ENCODE measurements at places on chromosomes 7 and 10.
A peak's percentile ranks its signal among the peaks of the same experiment; 100 is the strongest.

DNA sequence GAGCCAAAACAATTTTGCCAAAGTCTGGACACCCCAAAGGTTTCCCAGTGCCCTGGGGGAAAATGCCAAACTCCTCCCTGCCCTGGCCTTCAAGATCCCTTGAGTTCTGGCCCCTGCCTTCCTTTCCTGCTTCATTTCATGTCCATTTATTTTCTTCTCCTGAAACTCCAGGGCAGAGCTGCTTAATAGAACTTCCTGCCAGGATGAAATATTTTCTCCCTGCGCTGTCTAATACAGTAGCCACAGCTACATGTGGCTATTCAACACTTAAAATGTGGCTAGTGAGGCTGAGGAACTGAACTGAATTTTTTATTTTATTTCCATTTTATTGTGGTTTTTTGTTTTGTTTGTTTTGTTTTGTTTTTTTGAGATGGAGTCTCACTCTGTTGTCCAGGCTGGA is 49.6 kb downstream of the COL13A1 start:
- DNase-seq = no peak

DNA sequence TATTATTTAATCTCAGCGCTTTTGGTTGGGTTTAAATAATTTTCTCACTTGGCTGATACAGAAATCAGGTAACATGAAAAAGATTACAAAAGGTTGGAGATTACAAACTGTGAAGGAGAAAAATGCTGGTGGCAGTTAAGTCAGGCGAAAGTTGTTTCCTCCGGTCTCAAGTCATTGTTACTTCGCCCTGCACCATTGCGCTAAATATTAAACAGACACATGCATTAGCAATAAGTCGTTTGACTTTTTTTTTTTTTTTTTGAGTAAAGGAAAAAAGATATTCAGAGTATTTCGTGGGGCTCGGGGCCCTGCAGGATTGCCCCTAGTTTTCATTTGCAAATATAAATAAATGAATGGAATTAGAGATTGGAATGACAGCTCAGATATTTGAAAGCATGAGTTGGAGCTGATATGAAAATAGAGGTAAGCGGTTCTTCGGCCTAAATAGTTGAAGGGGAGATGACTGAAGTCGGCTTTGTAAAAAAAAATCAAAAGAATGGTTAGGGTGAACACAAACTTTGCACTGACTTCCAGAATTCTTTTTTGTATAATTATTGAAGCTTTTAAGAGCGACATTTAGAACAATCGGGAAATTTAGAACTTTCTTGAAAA is 914 bp downstream of the SDHAF3 start:
- no peak for DNase-seq

GRCh38 chr10:47225928-47226645 is 73.9 kb upstream of the GDF10 start:
- no peak for DNase-seq

DNA sequence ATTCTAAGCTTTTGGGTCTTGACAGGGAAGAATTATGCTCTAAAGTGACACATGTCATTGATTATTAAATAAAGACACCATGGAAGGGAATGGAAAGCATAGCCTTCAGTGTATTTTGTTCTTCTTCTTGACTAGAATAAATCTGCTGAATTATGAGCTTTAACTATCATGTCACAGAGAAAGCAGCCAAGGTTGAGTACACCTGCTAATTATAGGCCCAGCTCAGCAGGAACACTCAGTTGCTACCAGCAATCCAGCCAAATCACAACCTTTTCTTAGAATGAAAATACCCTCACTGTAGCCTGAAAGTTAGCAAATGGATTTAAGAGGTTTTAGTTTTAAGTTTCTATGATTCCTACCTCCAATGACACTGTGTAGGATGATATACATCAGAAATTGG is 225.3 kb upstream of the RHOBTB1 start:
- DNase-seq = no peak

- DNase-seq = no peak
Observed at GRCh38 chr7:117582219-117582704, 102.4 kb downstream of the CFTR start.

DNA sequence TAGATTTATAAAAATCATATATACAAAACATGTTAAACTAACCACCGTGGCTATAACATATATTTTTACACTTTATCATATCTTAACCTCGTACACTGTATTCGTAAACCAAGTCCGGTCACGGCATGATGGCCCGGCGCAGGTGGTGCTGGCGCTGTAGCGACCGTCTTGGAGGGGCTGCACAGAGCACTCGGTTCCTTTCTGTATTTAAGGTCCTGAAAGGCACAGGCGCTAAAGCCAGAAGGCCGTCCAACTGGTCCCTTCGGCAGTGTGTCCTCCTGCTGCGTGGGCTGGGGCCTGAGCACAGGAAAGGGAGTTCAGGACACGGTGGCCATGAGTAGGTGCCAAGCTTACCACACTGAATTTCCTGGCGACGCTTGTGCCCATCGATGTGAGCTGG is 33.8 kb downstream of the AMZ1 start:
- no peak for DNase-seq

DNA sequence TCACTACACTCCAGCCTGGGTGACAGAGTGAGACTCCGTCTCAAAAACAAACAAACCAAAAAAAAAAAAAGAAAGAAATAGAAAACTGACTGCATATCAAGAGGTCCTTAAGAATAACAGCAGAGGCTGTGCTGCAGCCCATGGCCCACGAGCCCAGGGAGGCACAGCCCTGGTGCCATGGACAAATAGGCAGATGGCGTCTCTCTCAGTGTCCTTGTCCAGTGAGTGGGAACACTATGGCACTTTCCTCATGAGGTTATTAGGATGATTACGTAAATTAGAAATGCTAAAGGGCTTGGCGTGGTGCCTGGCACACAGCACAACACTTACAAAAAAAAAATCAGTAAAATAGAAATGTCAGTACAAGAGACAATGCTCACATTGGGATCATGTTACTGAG is 33.4 kb upstream of the PFKP start:
- no peak for DNase-seq

DNA sequence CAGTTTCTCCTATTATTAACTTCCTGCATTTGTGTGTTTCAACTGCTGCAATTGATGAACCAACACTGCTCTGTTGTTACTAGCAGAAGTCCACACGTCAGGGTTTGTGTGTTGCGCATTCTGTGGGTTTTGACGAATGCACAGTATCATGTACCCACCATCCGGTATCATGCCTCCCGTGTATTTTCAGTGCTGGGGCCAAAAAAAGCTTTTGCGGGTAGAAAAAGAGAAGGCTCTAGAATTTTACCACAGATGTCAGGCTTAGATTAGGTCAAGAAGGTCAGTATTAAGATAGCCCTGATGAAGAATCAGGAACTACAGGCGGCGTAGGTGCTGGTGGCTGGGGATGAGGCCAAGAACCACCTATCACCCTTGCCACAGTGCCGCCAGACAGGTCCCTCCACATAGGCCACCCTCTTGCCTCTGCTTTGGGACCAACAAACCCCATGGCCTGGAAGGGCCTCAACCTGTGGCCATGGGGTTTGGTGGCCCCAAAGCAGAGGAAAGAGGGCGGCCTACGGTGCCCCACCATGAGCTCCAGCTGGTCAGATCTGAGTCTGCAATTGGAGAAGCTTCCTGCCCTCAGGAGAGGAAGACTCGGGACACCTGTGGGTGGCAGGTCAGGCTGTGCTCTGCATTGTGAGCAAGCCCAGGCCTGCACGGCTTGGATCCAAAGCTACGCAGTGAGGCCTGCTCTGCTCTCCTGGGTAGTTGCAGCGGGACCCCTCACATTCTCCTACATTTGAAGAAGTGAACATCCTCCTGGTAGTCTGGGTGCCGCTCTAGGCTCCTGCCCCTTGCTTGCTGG is 71.9 kb downstream of the MKI67 start:
- peak; percentile 49 for DNase-seq

DNA sequence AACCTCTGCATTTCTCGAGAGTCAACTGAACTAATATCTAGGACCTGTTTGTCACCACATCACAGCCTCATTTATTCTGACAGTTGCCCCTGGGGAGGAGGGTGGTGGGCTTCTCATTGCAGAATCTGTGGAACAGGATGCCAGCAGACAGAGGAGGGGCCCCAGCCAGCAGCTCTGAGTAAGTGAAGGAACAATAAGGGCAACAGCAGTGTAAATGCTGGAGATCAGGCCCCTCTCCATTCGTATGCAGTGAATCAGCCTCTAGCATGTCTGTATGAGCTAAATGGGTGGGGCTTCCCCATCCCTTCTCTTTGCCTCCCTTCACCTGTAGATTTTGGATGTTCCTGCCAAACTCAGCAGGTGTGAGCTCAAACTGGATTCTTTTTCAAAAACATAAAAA is 7.7 kb upstream of the CPVL start:
- no peak for DNase-seq

GRCh38 chr7:1654738-1655475 is 15.2 kb upstream of the ELFN1 start:
- DNase-seq = no peak

DNA sequence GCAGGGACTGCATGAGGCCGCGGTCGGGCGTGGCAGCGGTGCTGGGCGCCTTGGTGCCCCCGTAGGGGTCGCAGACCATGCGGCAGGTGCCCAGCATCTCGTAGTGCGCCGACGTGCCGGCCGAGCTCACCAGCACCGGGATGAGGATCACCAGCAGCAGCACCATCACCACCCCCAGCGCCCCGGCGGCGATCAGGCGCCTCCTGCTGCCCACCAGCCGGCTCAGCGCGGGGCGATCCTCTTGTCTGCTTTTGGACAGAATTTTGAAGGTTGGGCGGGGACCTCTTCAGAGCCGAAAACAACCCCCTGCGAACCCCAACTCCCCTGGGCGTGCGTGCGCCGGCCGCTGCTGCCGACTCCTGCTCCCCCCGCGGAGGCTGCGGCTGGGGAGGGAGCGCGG is 779 bp downstream of the C1QL3 start:
- no peak for DNase-seq

- DNase-seq = no peak
Observed at GRCh38 chr10:132665946-132666704, 119.8 kb downstream of the NKX6-2 start.

DNA sequence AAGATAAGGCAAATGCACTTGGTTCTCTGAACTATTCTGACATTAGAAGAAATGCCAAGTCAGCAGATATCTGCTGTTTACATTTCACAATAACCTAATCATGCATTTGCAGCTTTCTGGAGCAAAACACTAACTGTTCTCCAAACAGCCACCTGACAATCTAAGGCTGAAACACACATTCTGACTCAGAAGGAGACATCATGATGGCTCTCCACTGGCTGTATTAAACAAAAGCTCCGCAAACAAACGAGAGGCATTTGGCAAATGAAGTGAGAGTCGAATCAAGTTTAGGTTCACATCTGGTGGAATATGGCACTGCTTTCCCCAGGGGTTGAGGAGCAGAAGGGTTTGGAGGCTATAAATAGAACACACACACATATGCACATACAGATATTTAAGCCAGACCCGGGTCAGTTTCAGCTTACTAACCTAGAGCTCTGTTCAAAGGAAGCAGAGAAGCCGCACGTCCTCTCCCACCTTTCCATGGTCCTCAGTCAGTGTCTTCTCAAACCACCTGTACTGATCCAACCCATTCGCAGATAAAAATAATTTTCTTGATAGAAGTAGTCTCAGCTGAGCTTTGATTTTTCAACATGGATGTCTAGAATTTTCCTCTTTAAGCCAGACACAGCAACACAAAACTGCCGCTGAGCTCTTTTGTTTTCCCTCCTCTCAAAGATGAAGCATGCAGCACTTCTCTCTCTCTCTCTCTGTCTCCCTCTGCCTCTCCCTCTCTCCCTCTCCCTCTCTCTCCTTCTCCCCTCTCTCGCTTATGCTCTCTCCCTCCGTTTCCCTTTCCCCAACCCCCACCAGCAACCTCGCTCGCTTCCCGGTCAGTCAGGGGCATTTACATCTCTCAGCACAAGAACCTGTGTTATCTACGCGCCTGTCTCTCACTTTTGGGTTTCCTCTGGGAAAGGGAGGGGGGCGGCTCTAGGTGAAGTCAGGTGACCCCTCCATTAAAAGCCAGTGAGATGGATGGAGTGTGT is 682.8 kb downstream of the MAGI2 start:
- DNase-seq = peak; percentile 28

- no peak for DNase-seq
Observed at GRCh38 chr7:2929321-2930201, 85.5 kb upstream of the GNA12 start.

DNA sequence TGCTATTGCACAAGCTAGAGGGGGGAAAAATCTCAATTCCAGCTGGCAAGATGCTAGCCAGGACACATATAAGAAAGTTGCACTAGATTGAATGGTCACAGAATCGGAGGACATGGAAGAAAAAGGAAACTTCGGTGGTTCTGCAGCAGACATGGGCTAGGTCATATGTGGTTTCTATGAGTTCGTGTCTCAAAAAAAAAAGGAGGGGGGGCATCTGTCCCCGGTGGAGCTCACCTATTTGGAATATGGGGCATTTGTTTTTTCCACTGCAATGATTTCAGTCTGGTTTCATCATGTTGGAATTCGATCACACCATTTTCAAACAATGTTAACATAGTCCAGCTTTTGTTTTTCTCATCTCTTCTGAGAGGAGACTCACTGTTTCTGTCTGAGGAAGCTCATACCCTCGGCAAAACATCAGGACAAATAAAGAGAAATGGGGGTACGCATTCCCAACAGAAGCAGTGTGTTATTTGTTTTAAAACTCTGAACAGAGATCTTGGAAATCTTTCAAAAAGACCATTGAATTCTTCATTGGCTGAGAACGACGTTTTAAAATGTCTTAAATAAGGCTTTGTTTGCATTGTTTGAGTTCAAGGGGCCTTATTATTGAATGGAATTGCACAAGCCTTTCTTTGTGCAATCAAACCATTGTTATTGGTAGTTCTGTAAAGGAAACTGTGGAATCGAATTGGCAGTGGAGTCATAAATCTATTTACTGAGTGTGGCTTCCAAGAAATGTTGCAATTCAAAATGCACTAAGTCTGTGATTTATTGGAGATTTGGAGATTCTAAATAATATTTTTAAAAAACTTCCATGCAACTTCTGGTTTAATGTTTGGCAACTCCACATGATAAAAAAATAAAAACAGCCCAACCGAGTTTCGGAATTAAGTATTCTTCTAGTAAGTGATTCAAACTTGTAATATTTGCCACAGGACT is 173.2 kb downstream of the RTKN2 start:
- DNase-seq = no peak

GRCh38 chr10:116043861-116044260 is 229.1 kb downstream of the GFRA1 start:
- DNase-seq = no peak

DNA sequence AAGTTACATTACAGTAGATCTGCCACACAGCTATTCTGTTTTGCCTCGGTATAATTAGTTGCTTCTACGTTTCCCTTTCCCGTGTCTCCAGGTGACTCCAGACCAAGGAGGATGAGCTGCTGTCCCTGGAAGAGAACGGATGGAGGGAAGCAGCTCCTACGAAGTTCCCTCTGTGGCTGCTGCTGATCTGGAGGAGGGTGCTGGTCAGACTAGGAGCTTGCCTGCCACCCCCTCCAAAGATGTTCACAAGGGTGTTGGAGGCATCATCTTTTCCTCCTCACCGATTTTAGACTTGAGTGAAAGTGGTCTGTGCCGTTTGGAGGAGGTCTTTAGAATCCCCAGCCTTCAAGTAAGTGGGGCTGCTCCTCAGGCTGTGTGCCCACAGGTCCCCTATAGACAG is 1.4 kb downstream of the LRRC27 start:
- DNase-seq = no peak

- peak; percentile 40 for DNase-seq
Observed at GRCh38 chr7:117072620-117073118, 119.4 kb downstream of the ST7 start.

All from posterior cingulate gyrus (tissue), 11 donors.